ENCODE measurements at places on chromosomes 4 and X.

DNA sequence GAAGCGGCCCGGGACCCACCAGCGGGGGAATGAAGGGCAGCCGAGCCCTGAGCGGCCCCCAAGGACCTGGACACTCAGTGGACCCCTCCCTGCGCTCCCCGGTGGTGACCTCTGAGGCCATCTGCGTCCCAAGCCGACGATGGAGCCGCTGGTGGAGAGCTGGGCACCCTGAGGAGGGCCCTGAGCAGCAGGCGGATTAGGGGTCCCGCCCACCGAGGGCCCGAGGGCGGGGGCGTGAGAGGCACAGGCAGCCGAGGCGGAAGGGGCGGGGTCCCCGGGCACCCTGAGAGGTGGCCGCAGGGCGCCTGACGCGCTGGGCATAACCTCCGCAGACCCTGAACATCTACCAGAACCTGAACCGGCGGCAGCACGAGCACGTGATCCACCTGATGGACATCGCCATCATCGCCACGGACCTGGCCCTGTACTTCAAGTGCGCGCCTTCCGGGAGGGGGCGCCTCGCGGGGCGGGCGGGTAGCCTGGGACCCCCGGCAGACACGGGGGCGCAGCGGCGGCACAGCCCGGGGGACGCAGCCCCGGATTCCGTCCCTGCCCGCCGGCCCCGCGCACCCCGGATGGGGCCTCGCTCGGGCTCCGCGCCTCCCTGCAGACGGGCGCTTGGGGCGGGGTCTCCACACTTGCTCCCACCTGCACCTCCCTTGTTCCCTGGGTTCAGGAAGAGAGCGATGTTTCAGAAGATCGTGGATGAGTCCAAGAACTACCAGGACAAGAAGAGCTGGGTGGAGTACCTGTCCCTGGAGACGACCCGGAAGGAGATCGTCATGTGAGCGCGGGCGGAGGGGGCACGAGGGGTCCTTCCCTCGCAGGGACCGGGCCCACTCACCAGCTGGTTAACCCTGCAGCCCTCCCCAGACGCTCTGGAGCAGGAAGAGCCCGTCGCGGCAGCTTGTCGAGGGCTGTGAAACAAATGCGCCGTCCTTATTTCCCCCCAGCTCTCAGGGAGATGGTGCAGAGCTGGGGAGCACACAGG is 10.3 kb downstream of the ATP5ME start:
- DNase-seq, result peak; percentile 72

- DNase-seq, result no peak
Observed at GRCh38 chrX:148542481-148543255, 42.3 kb downstream of the AFF2 start.

GRCh38 chr4:145019346-145019745 is 78.7 kb downstream of the ANAPC10 start:
- no peak for DNase-seq

- DNase-seq, result no peak
Observed at GRCh38 chr4:101792056-101792590, 1.6 kb downstream of the BANK1 start.

DNA sequence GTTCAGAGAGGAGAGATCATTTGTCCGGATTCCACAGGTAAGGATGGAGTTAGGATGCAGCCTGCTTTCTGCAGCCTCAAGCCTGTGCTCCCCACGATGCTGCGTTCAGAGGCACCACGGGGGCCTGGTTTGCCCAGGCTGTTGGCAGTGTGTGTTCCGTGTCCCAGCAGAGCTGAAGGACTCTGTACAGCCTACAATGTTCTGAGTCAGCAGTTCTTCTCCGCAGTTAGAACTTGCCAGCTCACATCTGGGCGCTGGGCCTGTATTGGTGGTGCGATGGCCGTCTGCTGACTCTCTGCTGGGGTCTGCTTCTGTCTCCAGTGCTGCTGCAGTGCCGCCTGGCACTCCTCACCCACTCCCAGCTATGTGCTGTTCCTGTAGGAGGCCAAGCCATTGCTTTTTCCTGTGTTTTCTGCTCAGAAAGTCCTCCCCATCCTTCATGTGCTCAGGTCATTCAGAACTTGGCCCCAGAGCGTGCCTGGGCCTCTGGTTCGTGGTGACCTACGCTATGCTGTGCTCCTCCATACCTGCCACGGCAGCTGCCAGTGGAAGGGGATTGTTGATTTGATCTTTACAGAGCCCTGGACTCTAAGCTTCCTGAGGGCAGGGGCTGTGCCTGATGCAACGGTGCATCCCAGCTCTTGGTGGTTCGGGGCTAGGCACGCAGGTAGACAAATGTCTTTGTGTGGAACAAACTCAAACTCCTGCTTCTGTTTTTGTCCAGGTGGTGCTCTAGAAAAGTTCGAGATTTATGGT is 42.6 kb upstream of the TADA2B start:
- no peak for DNase-seq

GRCh38 chr4:46844325-46844917 is 64.6 kb downstream of the COX7B2 start:
- DNase-seq, result peak; percentile 5

DNA sequence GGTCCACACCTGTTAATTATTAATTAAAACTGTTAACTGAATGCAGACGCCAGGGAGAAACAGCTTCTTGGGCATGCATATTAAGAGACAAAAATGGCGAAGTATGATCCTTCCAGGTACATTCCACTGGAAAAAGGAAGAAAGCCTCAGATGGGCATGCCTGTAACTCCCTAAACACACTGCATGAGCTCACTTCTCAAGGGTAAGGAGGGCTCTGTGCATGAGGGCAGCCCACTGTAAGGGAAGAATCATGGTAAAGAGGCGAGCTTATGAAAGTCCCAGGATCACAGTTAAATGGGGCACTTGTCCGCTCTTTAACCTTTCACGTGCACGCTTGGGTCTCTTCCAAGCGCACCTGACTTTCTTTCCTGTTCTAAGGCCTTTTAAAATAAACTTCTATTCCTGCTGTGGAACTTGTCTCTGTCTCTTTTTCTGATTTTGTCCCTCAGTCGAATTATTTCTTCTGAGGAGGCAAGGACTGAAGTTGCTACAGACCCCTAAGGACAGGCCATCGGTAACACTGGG is 321.7 kb downstream of the PPP1R2C start:
- no peak for DNase-seq

GRCh38 chr4:147958057-147958456 is 226.2 kb downstream of the ARHGAP10 start:
- DNase-seq, result no peak

DNA sequence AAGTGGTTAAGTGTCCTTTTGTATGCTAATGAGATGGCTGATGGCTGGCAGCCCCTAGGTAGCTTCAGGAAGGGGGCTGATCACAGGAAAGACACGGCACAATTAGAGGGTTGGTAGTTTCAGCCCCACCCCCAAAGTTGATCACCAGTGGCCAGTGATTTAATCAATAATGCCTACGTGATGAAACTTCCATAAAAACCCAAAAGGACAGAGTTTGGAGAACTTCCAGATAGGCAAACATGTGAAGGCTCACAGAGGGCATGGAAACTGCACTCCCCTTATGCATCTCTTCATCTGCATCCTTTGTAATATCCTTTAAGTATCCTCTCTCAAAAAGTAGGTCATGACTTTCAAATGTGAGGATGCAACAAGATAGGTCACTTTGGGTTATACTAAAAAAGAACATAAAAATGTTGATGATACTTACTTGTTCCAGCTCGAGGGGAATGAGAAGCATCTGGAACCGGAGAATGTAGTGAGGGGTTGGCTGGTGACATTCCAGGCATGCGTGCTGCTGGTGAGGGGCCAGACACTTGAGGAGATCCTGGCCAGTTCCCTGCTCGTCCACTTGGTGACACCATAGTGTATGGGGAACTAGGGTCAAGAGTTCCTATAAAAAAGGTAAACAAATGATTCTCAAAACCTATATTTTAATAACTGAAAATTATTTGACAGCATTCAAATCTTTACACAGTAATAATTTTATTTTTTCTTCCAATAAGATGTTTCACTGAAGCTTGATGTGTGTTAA is 16.7 kb upstream of the CXorf38 start:
- no peak for DNase-seq

DNA sequence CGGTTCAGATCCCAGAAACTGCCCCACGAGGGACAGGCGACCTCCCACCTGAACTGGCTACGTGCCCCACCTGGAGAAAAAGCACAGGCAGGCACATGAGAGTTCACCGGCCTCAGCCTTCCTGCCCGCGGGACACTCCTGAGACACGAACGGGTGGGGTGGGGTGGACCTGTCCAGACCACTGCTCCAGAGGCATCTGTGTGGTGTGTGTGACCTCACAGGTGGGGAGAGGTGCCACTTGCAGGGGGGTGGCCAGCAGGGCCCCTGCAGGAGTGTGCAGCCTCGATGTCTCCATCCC is 18.5 kb downstream of the NELFA start:
- DNase-seq, result no peak

DNA sequence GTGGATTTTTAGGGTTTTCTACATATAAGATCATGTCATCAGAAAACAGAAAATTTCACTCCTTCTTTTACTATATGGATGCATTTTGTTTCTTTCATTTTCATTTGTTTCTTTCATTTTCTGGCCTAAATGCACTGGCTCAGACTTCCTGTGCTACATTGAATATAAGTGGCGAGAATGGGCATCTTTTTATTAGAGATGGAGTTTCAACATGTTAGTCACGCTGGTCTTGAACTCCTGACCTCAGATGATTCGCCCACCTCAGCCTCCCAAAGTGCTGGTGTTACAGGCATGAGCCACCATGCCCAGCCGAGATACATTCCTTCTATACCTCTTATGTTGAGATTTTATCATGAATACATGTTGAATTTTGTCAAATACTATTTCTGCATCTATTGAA is 61.8 kb downstream of the BRWD3 start:
- no peak for DNase-seq

DNA sequence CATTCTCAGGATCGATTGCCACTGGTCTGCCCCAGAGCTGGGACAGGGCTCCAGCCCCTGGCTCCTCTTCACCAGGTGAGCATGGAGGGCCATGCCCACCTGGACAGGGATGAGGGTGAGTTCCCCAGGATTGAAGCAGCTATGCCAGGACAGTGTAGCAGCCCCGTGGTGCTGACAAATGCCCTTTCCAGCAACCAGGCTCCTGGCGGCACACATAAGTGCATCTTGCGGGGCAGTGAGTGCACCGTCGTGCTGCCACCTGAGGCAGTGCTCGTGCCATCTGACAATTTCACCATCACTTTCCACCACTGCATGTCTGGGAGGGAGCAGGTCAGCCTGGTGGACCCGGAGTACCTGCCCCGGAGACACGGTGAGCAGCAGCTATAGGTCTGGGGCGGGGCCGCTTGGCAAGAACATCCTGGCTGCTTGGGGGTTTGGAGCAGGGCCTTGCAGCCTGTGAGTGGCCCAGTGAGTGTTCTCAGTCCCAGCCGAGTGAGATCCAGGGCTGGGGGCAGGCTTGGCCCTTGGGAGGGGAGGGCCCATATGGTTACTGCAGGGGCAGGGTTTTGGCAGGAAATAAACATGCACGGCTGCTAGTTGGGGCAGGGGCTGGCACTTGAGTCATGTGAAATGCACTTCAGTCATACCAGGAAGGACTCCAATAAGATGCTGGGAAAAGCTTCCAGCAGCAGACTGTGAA is 6.1 kb downstream of the IL9R start:
- no peak for DNase-seq

- no peak for DNase-seq
Observed at GRCh38 chr4:10925996-10926395, 241.4 kb upstream of the CLNK start.

- DNase-seq, result no peak
Observed at GRCh38 chrX:17377091-17377717, 2.2 kb downstream of the NHS start.

GRCh38 chr4:3871181-3871852 is 105.1 kb downstream of the ADRA2C start:
- no peak for DNase-seq

DNA sequence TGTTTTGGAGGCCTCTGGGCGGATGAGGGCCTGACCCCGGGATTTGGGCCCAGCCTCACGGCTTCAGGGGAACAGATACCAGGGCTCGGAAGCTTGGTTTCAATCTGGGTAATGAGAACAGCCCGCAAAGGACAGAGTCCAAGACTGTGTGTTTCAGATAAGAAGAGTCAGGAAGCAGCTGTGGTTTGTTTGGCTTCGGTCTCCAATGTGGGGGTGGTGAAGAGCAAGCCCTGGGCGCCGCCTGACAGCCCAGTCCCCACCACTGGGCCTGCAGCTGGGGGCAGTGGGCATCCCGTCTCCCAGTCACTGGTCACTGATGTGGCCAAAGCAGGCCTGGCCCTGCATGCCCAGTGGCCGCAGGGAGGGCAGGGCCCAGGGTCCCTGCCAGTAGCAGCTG is 9.1 kb downstream of the WFS1 start:
- DNase-seq, result no peak
